ENCODE measurements at places on chromosomes 1 and 21.

DNA sequence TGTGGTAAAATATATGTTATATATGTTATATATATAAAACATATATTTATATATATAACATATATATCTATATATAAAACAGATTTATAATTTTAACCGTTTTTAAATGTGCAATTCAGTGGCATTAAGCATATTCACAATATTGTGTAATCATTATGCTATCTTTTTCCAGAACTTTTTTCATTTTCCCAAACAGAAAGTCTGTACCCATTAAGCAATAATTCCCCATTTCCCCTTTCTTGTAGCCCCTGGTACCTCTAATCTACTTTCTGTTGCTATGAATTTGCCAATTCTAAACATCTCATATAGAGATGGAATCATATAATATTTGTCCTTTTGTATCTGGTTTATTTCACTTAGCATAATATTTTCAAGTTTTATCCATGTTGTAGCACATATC is 10.7 kb upstream of the ARHGEF11 start:
- no peak for DNase-seq

DNA sequence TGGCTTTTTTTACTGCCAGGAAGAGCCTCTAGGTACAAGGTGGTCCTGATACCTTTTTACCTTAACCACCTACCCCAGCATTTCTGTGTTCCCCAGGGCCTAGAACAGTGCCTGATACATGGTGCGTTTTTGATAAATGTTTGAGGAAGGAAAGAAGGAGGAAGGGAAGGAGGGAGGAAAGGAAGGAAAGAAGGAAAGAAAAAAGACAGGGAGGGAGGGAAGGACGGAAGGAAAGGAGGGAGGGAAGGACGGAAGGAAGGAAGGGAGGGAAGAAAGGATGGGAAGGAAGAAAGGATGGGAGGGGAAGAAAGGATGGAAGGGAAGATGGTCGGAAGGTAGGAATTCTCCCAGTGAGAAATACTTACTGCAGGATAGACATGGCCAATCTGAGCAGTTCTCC is 12.0 kb upstream of the MAGOH start:
- no peak for DNase-seq

GRCh38 chr1:116881879-116882520 is 27.7 kb upstream of the PTGFRN start:
- DNase-seq, result peak; percentile 59

- DNase-seq, result no peak
Observed at GRCh38 chr1:65197636-65198035, 49.6 kb downstream of the AK4 start.

GRCh38 chr21:31484219-31484618 is 140.2 kb upstream of the TIAM1 start:
- DNase-seq, result no peak

- DNase-seq, result no peak
Observed at GRCh38 chr1:219966071-219966349, 37.7 kb upstream of the SLC30A10 start.

GRCh38 chr1:106926803-106927582 is 129.5 kb upstream of the PRMT6 start:
- DNase-seq, result no peak

DNA sequence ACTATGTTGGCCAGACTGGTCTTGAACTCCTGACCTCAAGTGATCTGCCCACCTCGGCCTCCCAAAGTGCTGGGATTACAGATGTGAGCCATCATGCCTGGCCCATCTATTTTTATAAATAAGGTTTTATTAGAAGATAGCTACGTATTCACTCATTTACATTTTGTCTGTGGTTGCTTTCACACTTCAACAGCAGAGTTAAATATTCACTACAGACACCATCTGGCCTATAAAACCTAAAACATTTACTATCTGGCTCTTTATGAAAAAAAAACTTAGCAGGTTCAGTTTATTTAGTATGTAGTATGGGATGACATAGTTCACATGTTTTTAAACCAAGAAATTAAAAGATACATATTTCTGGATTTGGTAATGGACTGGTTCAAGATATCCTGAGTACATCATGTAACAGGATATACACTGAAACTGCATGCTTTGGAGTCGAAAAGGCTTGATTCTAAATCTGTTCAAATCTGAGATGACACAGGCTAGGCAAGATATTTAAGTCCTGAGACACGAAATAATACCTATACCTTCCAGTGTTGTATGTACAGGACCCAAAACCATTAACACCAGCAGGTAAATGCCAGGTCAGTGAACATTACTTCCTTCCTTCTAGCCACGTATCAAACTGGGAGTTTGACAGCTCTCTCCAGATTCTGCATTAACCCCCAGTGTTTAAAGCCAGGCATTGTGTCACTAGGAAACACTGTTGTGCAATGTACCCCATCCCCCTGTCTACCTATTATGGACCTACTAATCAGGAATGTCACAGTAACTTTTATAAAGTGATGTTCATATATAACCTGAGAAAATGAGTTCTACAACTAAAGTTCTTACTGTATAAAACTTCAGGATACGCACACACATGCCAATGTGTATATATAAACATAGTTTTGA is 54.3 kb upstream of the SDC3 start:
- no peak for DNase-seq

- no peak for DNase-seq
Observed at GRCh38 chr21:35207322-35207721, 158.2 kb upstream of the RUNX1 start.

GRCh38 chr1:227315629-227316346 is 2.5 kb downstream of the CDC42BPA start:
- no peak for DNase-seq
